A549 treated with AZD2906 at 1 μM for 4 hours (cell line): ENCODE measurements at places on chromosomes 7 and 10. TPM values are rescaled to one million over a fixed set of nuclear protein-coding genes. Genes with fewer than 3 reads are reported as not detected.

Gene PAX4
- total RNA-seq: not detected in 5 replicates

Gene CYP26C1
- not detected in 5 replicates for total RNA-seq

Gene SEMA3C
- total RNA-seq: 46.8 to 78.3 TPM (median 66.1 TPM) in 5 replicates

Gene NME8
- total RNA-seq: not detected in 5 replicates

Gene EEPD1
- total RNA-seq: 56.7 to 64.3 TPM (median 59.0 TPM) in 5 replicates

Gene FAM180A
- total RNA-seq: 0.05 TPM in 2 of 5 replicates, not detected in the others

Gene MAPK8
- total RNA-seq: 25.8 to 40.8 TPM (median 34.6 TPM) in 5 replicates

Gene SPDYE5
- total RNA-seq: not detected in 5 replicates

Gene MARVELD1
- total RNA-seq: 43.7 to 55.5 TPM (median 52.2 TPM) in 5 replicates
